ENCODE measurements at places on chromosomes 6 and 20.
A peak's percentile ranks its signal among the peaks of the same experiment; 100 is the strongest.

DNA sequence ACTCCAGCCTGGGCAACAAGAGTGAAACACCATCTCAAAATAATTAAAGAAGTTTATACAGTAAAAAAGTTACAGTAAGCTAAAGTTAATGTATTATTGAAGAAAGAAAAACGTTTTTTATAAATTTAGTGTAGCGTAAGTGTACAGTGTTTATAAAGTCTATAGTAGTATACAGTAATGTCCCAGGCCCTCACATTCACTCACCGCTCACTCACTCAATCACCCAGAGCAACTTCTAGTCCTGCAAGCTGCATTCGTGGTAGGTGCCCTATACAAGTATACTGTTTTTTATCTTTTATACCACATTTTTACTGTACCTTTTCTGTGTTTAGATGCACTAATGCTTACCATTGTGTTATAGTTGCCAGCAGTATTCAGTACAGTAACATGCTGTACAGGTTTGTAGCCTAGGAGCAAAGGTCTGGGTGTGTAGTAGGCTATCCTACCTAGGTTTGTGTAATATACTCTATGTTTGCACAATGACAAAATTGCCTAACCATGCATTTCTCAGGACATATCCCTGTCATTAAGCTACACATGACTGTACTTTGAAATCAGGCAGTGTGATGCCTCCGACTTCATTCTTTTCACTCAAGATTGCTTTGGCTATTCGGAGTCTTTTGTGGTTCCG is 16.7 kb downstream of the MGME1 start:
- DNase-seq, result no peak

DNA sequence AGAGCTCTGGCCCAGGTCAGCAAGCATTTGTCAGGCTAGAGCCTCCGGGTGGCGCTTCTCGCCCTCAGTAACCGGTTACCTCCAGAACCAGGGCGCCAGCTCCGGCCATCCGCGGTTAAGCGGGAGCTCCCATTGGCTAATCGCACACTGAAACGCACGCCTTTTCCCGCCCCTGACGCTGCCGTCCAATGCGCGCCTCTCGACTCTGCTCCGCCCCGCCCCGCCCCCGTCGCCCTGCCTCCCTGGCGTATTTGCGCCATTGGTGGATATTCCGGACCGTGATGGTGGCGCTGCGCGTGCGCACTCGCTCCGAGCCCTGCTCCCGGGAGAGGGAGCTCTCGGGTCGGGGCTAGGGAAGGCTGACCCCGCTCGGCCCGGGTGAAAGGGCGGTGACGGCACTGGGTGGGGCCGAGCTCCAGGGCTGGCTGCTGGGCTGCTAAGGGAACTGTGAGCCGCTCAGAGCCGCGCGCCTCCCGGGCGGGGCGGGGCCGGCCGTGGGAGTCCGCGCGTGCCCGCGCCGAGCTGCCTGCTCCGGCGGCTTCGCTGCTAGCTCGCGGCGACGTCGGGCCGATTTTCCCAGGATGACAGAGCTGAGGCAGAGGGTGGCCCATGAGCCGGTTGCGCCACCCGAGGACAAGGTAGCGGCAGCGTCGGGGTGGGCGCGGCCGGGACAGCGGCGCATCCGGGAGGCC is at the start of gene CDS2:
CDS2 (plus strand) TSS at position 497 of the 692 bp plus-strand sequence; CDS start at position 582, 85 bp downstream.
- peak; percentile 100 for DNase-seq

- no peak for DNase-seq
These were observed 30.7 kb upstream of the TMX4 start for GRCh38 chr20:8050157-8050837.

- DNase-seq, result no peak
These were observed 163.4 kb upstream of the OGFRL1 start for GRCh38 chr6:71125216-71125615.

GRCh38 chr6:138972226-138972665 is 15.8 kb downstream of the REPS1 start:
- no peak for DNase-seq

DNA sequence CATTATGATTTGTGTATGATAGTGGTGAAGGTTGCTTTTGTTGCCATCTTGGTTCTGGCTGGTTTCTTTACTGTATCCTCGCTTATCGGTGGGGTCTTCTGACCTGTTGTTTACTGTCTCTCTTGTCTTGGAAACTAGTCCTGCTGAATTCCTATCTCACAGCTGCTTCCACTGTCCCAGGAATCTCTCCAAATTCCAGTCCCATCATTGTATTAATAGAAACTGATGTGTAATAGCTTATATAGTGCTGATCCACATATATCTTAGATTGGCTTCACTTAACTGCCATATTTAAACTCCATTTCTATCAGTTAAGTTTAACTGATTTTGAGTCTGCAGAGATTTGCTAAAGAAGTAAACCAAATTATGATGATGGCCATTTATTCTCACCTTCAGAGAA is 5.9 kb downstream of the GTF2H5 start:
- no peak for DNase-seq

- DNase-seq, result no peak
These were observed 124.0 kb downstream of the CARMIL1 start for GRCh38 chr6:25403150-25403549.

GRCh38 chr20:64029293-64030117 is 6.5 kb upstream of the C20orf204 start:
- no peak for DNase-seq

- DNase-seq, result no peak
These were observed 33.3 kb downstream of the SOBP start for GRCh38 chr6:107523054-107523791.

- DNase-seq, result peak; percentile 72
These were observed 30.8 kb upstream of the CSNK2A1 start for GRCh38 chr20:574297-574942.

DNA sequence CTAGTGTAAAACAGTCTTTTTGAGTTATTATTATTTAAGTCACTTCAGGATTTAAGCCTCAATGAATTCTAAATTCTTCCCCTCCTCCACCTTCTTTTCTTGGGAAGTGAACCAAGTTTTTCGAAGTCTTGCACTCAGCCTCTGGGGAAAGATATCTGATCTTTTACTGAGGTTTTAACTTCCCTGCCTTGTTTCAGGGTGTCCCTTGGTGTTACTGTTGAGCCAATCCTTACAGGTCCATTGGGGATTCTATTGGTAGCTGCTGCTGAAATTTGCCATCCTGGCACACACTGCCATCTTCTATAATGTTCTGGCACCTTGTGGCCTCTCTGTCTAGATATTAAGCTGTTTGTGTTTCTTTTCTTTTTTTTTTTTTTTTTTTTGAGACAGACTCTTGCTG is 31.7 kb downstream of the BEND6 start:
- DNase-seq, result no peak

DNA sequence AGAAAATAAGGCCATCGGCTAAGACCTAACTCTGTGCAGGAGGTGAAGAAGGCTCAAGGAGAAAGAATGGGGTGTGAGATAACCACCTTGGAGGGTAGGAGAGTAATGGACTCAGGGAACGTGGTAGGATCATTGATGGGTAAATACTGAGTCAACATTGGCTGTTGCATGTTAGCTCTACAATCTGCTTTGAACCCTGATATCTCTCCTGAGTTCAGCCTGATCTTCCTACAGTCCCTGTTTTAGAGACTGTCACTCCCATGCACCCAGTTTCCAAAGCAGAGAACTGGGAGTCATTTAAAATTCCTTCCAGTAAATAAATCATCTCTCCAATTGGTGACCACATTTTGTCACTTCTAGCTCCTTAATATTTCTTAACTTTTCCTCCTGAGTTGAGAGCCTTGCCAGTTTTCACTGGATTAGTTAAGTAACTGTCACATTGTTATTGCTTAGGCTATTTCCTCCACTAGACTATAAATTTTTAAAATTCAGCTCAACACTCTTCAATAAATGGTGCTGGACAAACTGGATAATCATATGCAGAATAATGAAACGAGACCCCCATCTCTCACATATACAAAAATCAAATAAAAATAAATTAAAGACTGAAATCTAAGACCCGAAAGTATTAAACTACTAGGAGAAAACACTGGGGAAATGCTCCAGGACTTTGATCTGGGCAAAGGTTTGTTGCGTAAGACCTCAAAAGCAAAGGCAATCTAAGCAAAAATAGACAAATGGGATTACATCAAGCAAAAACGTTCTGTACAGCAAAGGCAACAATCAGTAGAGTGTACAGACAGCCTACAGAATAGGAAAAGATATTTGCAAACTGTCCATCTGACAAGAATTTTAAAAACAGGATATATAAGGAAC is 138.9 kb upstream of the TMEM170B start:
- DNase-seq, result no peak

DNA sequence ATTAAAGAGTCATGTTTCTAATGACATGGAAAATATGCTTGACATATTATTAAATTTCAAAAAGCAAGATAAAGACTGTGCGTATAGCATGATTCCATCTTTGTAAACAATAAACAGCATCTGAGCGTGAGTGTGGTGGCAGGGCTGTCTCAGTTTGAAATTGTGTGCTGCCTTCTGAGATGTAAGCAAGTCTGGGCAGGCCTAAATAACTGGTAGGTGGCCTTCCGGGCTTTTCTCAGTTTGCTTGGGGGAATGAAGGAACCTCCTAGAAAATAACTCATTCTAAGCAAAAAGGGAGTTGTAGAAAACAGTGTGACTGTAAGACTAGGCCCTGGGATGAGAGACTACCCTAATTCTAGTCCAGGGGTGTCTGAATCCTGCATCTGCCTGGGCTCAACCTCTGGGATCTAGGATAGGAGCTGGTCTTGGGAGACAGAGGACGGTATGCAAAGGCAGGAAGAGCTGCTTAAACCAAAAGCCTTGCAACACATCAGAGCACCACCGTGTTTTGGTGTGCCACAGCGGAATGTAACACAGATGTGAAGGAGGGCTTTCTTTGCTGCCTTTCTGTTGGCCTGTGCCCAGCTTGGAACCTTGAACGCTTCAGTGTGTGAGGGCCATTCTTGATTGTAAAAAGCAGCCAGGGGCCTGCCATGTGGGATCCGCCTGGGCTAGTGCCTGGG is 63.5 kb upstream of the L3MBTL3 start:
- no peak for DNase-seq

GRCh38 chr20:5910186-5910585 is 40.1 kb downstream of the TRMT6 start:
- DNase-seq, result no peak

DNA sequence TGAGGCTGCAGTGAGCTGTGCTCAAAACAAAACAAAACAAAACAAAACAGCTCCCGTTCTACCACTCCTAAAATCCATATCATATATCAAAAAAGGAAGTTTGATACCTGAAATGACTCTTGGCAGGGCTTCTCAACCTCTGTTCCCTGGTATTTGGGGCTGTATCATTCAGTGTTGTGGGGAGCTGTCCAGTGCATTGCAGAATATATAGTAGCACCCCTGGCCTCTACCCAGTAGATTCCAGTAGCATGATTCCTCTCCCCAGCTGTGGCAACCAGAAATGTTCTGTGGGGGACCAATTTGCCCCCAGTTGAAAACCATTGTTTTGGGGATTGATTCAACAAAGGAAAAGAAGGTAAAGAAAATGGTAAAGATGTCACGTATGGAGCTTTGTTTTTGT is 238.9 kb downstream of the PRL start:
- DNase-seq, result no peak

DNA sequence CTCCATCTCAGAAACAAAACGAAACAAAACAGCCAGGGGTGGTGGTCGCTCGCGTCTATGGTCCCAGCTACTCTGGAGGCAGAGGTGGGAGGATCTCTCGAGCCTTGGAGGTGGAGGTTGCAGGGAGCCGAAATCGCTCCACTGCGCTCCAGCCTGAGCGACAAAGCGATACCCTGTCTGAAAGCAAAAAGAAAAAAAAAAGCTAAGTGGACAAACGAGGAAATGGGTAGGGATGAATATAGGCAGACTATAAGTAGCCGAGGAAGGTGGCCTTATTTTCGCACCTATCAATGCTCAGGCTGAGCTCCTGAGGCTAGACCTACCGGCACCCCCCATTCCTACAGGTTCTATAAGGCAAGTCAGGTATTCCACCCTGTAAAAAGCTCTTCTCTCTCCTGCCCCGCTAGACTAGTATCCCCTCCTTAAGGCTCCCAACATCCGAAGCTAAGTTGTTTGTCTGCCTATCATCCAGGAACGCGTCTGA is 650 bp upstream of the CASP8AP2 start:
- DNase-seq, result no peak

GRCh38 chr6:159279790-159280277 is 110.6 kb downstream of the FNDC1 start:
- DNase-seq, result no peak

GRCh38 chr6:143397227-143398222 is 53.0 kb downstream of the ADAT2 start:
- DNase-seq, result peak; percentile 50

DNA sequence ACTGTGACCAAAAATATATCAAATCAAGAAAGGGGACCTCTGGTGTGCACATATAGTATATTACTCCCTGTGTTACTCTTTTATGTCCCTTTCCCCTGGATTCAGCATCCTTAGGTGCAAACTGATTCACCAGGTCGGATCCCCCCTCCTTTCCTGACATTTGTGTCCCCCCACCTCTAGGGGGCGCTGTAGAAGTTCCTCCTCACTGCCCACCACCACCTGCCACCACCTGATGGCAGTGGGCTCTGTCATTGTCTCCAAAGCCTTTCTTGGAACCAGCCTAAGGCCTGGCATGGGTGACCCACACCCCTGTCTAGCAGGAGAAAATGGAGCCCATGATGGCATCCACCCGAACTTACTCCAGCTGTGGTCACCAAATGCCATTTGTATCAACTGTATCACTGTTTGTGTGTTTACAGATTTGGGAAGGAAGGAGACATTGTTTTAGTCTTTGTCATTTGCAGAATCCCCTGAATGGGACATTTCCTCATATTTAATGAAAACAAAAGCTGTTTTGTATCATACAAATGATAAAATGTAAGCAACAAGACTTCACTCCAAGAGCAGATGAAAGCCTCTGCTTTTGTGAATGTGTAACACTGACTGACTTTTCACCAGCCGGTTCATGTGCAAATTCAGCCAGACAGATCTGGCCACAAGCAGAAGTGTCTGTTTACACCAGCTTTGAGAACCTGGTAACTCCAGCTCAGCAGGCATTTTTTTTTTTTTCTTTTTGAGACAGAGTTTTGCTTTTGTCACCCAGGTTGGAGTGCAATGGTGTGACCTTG is 66.2 kb downstream of the ARMC2 start:
- no peak for DNase-seq

DNA sequence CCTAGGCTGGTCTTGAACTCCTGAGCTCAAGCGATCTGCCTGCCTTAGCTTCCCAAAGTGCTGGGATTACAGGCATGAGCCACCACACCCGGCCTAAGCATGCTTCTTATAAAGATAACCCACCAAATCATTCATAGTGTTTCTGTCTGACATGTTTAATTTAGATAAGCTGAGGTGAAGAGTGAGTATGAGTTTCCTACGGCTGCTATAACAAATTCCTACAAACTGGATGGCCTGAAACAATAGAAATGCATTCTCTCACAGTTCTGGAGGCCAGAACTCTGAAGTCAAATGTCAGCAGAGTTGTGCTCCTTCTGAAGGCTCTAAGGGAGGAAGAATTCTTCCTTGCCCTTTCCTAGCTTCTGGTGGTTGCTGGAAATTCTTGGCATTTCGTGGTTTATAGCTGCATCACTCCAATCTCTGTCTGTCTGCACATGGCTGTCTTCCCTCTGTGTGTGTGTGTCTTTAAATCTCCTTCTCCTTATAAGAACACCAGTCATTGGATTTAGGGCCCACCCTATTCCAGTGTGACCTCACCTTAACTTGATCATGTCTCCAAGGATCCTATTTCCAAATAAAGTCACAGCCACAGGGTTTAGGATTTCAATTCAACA is 29.9 kb downstream of the MAPK13 start:
- DNase-seq, result no peak
